ENCODE measurements at places on chromosomes 1 and 21.

DNA sequence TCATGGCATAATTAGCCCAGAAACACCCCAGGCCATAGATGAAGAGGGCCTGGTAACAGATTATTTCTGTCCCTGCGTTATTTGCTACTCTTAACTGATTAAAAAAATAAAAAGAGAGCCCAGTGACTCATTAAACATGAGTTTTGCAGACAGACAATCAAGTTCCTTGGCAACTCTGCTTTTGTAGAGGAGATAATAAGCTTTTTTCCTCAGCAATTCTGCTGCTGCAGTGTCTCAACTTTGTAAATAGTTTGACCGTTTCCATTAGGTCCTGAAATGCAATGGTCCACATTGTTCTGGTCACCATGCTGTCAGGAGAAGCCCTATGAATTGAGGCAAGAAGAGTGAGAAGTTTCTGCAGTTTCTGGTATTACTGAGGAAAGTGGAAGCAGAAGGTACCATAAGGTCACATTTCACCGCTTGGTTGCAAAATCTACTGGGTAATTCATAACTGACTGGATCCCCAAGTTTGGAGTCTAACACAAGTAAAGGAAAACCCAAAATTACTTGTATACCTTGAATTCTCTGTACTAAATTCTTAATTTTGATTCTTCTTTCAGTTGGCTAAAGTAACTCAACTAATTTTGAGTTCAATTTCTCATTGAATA lies 139.5 kb downstream of the ZZZ3 start:
- no peak for DNase-seq

DNA sequence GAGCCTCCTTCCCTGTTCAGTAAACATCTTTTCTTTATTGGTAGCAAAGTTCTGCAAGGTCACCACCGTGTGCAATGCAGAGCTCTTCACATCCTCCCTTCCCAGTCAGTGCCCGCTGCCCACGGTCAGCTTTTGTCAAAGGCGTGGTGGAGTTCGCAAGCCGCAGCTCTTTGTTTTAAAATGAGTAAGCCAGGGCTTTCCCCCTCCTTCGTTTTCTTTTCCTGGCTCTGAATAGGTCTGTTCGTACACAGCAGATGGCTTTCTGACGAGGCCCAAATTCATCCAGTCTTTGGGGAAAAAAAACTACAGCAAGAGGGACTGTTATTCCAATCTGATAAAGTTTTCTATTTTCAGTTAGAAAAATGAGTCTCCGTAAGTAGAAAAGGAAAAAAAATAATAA lies 153.2 kb downstream of the LRIG2 start:
- DNase-seq, result no peak

- DNase-seq, result no peak
Observed at GRCh38 chr21:17526776-17527175, 13.9 kb downstream of the CXADR start.

DNA sequence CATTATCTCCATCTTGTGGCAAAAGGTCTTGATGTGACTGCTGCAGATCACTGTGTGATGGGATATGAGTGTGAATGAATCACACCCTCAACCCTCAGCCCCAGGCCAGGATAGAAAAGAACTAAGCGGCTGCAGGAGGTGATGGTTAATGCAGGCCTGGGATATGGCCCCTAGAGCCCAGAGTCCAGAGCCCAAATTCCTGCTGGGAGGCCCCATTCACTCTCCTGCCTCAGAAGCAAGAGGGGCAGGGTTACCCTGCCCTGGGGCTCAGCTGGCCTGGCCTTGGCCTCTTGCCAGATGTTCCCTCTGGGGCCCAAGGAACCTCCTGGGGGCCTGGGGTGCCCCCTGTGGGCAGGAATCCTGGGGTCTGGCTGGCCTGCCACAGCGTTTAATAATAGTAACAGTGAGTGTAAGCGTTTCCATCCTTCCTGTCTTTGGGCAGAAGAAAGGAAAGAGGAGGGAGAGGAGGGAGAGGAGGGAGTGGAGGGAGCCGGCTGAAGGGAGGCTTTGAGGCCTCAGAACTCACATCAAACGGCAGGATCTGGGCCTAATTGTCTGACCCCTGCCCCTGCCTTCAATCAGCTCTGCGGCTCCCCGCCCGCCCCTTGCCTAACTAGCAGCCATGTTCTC lies 26.2 kb downstream of the DMAP1 start:
- no peak for DNase-seq

GRCh38 chr1:149977345-149977744 lies 33.2 kb downstream of the OTUD7B start:
- DNase-seq, result no peak

DNA sequence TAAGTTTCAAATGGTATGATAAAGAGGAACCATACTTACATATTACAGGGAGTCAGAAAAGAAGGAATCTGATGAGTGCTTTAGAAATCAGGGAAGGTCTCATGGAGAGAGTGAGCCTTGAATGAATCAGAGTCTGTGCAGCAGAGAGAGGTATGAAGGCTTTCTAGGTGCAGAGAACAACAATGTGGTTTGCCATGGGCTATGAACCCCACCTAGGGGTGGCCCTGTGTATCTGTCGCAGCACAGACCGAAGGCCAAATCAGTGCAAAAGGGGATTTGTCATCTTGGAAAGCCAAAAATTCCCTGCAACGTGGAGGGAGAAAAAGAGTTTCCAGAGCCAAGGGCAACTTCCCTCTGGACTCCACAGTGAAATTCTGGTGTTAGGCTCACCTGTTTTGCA lies 3.5 kb downstream of the PAPPA2 start:
- DNase-seq, result no peak

DNA sequence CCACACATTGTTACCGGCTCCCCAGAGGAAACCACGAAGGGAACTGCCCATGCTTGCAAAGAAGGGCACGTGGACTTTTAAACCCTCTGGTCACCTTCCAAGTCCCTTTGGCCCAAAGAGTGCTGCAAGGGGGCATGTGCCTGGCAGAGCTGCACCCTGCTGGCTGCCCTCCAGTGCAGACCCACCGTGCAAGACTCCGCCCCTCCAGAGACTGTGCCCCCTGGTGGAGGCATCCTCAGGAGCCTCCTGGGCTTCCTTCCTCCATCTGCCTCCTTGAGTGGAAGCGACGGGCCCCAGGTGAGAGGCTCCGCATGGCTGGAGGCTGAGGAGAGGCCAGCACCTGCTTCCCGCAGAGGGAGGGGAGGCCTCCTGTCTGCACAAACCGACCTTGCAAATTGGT lies 100.6 kb downstream of the CRYAA start:
- DNase-seq, result no peak

DNA sequence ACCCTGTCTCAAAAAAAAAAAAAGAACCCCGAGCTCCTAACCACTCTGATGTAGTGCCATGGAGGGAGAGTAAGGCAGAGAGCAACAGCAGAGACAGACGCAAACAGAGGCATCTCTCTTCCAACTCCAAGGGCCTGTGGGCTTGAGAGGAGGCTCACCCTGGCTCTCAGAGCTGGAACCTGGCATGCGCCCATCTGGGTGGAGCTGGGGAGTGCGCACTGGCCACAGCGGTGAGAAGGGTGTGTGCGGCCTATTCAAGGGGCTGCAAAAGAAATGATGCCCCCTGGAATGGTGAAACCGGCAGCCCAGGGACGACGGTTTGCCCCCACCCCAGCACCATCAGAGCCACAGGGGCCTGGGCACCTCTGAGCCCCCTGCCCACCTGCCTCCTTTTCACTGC lies 17.6 kb downstream of the COL8A2 start:
- no peak for DNase-seq

GRCh38 chr1:51526248-51526647 lies 7.2 kb upstream of the EPS15 start:
- no peak for DNase-seq

- no peak for DNase-seq
Observed at GRCh38 chr1:94612525-94613204, 71.1 kb upstream of the F3 start.

DNA sequence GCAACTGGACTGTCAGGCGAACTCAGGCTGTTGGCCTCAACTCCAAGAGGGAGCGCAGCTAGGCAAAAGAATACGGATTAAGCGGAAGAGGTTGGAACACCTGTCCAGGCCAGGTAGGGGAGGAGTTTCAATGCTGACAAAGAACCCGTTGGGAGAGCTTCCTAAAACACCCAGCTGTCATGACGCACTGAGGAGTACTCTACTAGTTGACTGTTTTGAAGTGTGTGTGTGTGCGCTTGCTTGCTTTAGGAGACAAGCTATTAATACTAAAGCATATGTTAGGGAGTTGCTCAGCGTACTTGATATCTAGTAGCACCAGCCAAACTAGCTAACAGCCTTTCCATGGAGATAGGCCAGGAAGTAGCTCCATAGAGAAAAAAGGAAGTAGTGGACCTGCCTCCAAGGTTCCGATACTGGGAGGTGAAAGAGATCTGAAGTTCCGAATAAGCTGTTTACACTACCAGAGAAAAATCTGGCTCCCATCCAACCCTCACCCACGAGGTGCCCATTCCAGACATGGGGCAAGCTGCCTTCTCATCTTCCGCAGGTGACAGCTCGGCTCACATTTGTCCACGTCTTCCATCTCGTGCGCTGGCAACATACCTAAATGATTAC lies 974 bp upstream of the FNBP1L start:
- DNase-seq, result no peak

DNA sequence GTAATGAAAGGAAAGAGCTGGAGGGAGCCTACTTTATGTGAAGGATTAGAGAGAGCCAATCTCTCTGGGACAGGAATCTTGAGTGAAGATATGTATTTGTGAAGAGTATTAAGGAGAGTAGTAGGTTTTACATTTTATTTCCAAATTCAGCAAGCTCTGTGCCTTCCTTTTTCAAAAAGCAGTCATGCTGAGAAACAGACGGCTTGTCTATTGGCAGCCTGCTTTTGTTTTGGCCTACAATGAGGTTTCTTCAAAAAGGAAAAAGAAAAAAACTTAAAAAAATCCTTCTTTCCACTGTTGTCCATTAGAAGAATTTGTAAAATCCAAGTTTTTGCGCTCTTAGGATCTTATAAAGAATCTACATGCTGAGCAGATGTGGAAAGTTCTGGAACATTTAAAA lies 103.6 kb upstream of the PTGFR start:
- DNase-seq, result no peak

- no peak for DNase-seq
Observed at GRCh38 chr1:225441314-225442122, 13.7 kb upstream of the LBR start.

GRCh38 chr1:225329041-225329440 lies 98.8 kb downstream of the LBR start:
- DNase-seq, result no peak

GRCh38 chr1:178143730-178144690 lies 50.1 kb downstream of the RASAL2 start:
- no peak for DNase-seq

- no peak for DNase-seq
Observed at GRCh38 chr1:16165073-16165364, 9.2 kb upstream of the EPHA2 start.

DNA sequence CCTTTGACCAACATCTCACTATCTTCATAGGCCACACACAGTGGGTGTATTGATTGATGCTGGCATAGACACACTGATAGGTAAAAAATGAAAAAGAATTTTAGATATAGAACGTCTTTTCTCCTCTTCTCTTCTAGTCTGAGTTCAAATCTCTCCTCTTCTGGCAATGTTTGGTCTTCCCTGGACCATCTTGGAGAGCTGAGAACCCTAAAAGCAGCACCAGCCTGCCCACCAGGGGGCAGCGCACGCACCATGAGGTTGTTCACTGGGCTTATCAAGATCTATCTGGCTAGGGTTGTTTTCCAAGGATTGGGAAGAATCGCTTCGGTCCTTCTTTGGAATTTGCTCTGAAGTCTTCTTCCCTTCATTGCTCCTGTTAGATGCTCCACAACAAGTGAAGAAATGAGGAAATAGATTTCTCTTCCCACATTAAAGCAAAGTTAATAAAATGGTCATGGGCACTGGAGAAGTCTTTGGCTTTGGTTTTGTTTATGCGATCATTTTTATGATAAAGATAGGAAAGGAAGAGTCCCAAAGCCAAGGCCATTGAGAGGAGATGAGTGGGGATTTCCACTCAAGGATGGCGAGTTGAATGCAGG lies 104.0 kb upstream of the OLIG2 start:
- no peak for DNase-seq

GRCh38 chr1:204437796-204438570 lies 26.4 kb upstream of the PPP1R15B start:
- DNase-seq, result no peak

- no peak for DNase-seq
Observed at GRCh38 chr1:181043025-181043888, 9.5 kb downstream of the MR1 start.

DNA sequence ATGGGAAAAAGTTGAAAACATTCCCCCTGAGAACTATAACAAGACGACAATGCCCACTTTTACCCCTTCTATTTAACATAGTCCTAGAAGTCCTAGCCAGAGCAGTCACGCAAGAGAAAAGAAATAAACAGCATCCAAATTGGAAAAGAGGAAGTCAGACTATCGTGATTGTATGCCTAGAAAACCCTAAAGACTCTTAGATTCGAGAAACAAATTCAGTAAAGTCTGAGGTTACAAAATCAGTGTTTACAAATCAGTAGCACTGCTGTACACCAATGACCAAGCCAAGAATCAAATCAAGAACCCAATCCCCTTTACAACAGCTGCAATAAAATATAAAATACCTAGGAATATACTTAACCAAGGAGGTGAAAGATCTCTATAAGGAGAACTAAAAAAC lies 72.4 kb downstream of the POU2F1 start:
- DNase-seq, result no peak

- DNase-seq, result no peak
Observed at GRCh38 chr1:97047421-97047793, 325.8 kb downstream of the PTBP2 start.

DNA sequence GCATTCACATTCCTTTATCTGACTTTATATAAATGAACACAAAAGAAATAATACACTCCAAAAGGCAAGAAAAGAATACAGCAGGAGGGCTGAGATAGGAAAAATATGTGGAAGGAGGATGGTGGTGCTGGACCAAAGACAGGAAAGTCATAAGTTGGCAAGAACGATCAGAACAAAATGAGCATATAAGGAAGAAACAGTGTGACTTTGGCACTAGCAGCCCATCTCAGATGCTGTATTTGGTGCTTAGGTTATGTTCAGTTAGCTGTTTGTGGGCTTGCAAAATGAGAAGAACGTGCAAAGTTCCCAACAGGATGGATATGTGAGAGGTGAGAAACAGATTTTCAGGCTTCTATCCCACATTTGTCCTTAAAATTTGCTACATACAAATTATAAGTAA lies 719.8 kb upstream of the ADGRL4 start:
- no peak for DNase-seq

GRCh38 chr21:35134309-35134708 lies 85.2 kb upstream of the RUNX1 start:
- no peak for DNase-seq

GRCh38 chr1:14617791-14618190 lies 19.3 kb downstream of the KAZN start:
- DNase-seq, result no peak

Measured in SK-N-MC (cell line).